ENCODE measurements at places on chromosomes 4 and X. TPM values are rescaled to one million over a fixed set of nuclear protein-coding genes. Genes with fewer than 3 reads are reported as not detected.

CTSO gene
- polyA plus RNA-seq, result 5.6 TPM

CCNA2 gene
- 16.0 TPM for polyA plus RNA-seq

TMSB15B gene
- 44.2 TPM for polyA plus RNA-seq

HSD17B13 gene
- 1.0 TPM for polyA plus RNA-seq

CFAP47 gene
- not detected for polyA plus RNA-seq

ATP10D gene
- 7.9 TPM for polyA plus RNA-seq

Data from cardiac muscle cell (in vitro differentiated cells and primary cell).